ENCODE measurements at places on chromosomes 1 and 21. TPM values are rescaled to one million over a fixed set of nuclear protein-coding genes. Genes with fewer than 3 reads are reported as not detected.

S100A7 gene
- total RNA-seq = not detected

ELF3 gene
- 0.07 TPM for total RNA-seq

ZDHHC18 gene
- total RNA-seq = 6.5 TPM

CNIH3 gene
- 2.0 TPM for total RNA-seq

FAAH gene
- 0.46 TPM for total RNA-seq

CREB3L4 gene
- 10.0 TPM for total RNA-seq

TEDDM1 gene
- total RNA-seq = not detected

SH2D1B gene
- not detected for total RNA-seq

PGLYRP4 gene
- not detected for total RNA-seq

PRAMEF7 gene
- not detected for total RNA-seq

- no peak for DNase-seq
These were observed 85.6 kb upstream of the FMN2 start for GRCh38 chr1:240005997-240006650.

DNA sequence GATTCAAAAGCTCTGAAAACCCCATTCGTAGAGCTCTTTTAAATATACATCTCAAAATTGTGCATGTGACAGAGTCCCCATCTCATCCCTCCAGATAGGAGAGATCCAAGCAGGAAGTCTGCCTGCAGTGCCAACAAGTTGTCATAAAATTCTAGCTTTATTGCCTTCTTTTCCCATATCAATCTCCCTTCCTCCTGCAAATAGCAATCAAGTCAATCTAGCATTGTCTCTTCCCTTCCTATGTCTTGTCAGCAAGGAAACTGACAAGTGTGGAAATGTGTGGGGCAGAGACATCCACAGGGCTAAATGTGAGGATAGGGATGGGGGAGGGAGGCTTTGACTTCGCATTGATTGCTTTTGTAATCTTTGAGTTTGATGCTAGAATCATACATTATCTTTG is 165.2 kb downstream of the C1orf94 start:
- no peak for DNase-seq

GRCh38 chr1:171953835-171954234 is 112.5 kb downstream of the DNM3 start:
- no peak for DNase-seq

DNA sequence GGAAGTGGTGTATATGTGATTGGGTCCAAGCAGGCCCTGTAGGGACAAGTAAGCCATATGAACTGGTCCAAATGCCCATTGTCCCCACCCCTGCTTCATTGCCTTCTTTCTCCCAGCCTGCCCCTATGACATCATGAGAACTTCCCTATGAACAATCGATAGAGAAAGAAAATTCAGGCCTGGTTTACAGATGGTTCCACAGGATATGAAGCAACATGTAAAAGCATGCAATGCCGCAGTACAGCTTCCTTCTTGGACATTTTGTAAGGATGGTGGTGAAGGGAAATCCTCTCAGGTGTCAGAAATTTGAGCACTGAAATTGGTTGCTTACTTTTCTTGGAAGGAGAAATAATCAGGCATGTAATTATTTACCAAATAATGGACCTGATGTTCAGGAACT is 581.7 kb downstream of the MRPL39 start:
- no peak for DNase-seq

DNA sequence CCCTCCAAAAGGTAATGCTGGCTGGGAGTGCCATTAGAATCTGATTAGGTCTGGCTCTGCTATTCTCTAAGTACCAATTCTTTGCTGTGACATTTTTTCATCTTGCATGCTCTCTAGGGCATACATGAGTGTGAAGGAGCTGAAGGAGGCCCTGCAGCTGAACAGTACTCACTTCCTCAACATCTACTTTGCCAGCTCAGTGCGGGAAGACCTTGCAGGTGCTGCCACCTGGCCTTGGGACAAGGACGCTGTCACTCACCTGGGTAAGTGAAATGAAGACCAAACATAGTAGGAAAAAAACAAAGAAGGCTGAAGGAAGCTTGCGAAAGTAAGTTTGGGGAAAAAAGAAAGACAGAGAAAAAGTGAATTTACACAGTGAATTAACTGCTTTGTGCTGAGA is 207.9 kb downstream of the PAPPA2 start:
- no peak for DNase-seq

GRCh38 chr1:168442931-168443330 is 100.9 kb downstream of the XCL2 start:
- no peak for DNase-seq

DNA sequence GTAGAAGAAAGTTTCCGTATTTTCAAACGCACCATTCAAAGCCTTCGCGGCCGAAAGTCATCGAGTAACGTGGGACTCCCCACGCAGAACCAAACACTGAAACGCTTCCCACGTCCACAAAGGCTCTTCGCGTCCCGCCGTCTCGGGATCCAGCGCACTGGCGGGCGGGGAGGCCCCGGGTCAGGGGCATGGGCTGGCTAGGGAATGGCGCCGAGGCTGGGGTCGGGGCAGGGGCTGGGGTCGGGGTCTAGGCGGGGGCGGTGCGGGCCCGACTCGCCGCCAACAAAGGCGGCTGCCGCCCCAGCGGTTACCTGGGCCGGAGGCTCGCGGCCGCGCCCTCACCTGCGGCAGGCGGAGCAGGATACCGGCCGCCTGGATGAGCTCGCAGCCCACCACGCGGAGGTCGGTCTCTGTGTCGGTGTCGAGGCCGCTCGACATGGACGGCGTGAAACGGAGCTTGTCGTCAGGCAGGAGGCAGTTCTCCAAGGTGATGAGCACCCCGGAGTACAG is 403 bp downstream of the CCNL2 start:
- DNase-seq = no peak

- no peak for DNase-seq
These were observed 60.9 kb upstream of the RUNX3 start for GRCh38 chr1:24990779-24991641.

GRCh38 chr1:10918531-10918930 is 93.9 kb upstream of the TARDBP start:
- DNase-seq = no peak

DNA sequence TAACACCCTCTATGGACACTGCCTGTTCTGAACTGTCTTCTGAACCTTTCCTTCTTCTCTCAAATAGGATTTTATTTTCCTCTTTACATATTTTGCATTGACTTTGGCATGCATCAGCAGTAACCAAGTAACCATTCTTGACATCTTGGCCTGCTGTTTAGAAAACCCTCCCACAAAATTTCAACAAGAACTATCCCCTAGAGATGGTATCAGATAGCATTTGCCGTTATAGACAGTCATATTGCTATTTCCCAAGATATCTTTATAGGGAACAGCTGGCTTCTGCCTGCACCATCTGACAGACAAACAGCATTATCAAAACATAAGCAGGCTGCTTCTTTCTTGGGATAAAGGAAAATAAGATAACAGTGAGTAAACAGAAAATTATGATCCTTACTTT is 54.7 kb downstream of the LHX8 start:
- no peak for DNase-seq

- DNase-seq = no peak
These were observed 86.5 kb downstream of the PSMG1 start for GRCh38 chr21:39096754-39097153.

DNA sequence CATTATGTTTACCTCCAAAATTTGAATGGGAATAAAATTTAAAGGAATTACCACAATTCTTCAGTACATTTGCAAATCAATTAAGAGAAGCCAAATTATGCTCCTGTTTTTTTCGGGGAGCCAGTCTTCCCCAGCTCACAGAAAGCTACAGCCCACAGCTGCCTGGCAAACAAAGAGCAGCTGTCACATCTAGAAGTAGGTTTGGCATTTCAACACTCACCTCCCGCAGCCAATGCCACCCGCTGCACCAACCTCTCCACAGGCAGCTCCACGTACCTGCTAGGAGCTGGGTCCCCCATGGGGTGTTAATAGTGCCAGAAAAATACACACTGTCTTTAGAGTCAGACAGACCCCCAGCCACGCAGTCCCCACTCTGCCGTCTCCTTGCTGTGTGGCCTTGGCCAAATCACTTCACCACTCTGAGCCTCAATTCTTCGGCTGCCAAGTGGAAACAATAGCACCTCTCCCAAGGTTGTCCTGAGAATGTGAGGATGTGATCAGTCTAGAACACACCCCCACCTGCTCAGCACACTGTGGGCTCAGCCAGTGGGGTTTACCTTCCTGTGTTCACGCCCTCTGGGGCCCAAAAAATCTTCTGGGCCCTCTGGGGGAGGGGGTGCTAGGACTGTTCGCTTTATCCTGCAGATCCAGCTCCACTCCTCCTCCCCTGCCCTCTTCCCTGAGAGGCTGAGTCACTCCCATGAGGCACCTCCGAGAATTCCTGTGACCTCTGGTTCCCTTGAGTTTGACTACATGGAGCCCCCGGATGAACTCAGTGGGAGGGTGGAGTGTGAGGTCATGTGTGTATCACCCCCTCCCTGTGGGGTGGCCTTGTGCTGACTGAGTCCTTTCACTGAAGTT is 204.3 kb upstream of the GRIK3 start:
- DNase-seq = no peak

DNA sequence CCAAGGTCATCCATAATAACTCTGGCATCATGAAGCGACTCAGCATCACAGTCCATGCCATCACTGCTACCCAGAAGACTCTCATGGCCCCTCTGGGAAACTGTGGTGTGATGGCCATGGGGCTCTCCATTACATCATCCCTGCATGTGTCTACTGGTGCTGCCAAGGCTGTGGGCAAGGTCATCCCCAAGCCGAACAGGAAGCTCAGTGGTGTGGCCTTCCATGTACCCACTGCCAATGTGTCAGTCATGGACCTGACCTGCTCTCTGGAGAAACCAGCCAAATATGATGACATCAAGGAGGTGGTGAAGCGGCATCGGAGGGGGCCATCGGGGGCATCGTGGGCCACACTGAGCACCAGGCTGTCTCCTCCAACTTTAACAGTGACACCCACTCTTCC is 65.1 kb upstream of the ARHGAP29 start:
- DNase-seq = no peak

DNA sequence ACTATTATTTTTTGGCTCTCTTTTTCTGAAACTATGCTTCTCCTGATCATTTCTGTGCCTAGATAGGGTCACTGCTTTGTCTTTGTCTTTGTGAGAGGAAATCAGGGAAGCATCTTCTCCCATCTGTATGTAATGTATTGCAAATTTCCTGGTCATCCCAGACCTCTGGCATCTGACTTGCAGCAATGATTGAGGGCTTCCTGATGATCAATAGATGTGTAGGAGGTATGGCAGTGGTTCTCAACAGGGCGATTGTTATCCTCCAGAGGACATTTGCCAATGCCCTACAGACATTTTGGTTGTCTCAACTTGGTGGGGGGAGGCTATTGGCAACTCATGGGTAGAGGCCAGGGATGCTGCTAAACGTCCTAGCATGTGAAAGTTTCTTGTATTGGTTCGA is 64.7 kb downstream of the RGL1 start:
- no peak for DNase-seq

DNA sequence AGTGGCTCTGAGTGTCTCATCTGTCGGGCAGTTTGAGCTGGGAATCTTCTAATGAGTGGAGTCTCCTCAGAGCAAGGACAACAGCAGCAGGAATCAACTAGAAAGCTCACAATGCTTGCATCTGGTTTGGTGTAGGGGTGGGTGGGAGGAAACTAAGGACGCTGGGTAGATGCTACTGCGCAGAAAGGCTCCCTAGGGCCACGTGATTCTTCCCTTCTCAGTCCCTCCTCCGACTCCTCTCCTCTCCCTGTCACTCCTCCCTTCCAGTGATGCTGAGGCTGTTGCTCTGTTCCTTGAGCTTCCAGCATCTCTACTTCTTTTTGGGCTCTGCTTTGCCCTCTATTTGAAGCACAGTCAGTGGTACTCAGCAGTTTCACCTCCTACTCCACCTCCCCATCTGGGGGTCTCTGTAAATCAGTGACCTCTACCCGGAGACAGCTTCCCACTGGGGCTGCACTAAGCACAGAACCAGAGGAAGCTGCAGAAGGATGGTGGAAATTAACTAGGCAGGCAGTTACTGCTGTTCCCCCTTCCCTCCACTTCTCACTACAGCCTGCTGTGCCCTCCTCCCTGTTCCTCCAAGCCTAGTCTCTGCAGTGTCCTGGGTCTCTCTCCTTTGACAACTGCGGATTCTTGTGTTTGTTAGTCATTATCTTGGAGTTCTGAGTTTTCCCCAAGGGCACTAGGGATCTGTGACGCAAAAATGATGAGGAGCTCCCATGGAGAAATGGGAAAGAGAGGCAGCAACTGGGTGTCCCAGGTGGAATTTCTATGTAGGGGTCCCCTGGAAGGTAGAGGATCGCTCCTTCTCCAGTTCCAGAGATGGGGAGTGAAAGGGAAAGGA is 5.8 kb downstream of the LINGO4 start:
- no peak for DNase-seq

DNA sequence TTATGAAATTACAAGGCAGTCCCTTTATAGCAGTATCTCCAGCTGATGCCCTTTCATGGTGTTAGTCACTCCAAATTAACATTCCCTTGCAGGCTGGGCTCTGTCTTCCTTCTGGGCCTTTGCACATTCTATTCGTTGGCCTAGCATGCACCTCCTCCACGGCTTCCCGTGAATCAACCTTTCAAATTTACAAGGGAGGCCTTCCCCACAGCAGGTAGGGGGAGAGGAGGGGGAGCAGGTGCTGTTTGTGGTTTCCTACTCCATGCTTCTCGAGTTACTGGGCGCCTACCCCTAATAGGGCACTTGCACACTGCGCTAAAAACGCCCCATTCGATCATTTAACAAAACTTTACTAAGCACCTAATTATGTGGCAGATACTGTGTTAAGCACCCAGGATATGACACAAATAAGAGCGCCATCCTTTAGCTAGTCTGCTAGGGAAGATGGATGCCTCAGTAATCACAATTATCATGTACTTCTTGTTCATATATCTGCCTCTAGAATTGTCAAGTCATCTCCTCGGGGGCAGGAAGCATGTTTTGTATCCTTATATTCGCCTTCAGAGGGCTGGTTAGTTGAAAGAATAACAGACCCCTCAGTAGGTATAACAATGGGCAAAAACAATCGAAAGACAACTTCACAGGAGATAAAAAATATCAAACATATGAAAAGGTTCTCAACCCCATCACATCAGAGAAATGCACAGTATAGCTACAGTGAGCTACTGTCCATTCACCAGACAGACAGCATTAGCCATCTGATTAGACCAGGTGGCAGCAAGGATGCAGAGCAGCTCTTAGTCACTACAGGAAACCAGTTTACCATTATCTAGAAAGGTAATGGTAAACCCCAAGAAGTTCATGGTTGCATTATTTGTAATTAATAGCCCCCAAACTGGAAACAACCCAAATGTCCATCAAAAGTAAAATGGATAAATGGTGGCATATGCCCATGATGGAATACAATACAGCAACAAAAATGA is 1.7 kb upstream of the ADAR start:
- DNase-seq = no peak

Measured in pulmonary artery endothelial cell (primary cell).